EL (cell line): ENCODE measurements at places on chromosomes 16 and 17.

DNA sequence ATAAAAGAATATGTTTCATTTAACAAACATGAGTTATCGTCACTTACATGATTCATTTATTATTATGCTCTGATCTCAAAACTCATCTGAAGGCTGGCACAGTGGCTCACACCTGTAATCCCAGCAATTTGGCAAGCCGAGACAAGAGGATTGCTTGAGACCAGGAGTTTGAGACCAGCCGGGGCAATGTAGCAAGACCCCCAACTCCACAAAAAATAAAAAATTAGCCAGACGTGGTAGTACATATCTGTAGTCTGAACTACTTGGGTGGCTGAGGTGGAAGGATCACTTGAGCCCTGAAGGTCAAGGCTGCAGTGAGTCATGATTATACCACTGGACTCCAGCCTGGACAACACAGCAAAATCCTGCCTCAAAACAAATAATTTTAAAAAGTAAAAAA, 16.0 kb downstream of the APPBP2 start:
- peak; percentile 15 for DNase-seq

DNA sequence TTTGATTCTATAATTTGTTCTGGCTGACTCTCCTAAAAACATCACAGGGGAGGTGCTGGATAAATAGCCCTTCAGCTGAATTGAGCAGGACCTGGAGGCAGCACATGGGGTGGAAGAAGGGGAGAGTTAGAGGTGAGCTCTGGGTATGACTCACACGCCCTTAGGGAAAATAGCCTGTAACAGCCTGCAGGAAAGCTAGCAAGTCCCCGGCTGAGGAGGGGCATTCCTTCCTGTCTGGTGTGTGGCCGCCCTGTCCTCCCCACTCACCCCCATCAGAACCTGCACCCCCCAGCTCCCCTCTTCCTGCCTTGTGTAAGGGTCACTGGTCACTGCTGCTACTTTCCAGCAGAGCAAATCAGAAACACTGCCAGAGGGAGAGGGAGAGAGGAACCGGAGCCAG, 187.4 kb downstream of the C16orf95 start:
- peak; percentile 80 for DNase-seq

GRCh38 chr17:43829738-43830137, 3.2 kb downstream of the MPP3 start:
- no peak for DNase-seq

DNA sequence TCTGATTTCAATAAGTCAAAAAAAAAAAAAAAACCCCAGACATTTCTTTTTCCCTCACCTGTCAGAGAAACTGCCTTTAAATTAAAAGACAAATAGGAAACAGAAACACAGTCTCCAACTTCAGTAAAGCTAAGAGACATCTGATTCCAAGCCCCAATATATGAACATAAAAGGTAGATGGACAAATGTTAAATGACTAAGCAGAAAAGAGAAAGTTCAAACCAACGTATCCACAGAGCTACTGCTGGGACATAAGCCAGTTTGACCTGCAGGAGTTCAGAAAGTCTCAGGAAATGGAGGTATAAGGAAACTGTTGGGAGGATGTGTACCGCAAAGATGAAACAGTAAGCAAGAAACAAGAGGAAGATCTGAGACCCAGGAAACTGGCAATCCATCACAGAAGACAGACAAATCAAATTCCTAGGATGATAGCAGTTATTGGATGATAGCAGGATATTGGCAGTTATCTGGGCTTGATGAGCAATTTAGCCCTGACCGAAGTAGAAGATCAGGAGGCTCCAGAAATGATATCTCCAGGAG, 135.0 kb downstream of the BRIP1 start:
- no peak for DNase-seq

DNA sequence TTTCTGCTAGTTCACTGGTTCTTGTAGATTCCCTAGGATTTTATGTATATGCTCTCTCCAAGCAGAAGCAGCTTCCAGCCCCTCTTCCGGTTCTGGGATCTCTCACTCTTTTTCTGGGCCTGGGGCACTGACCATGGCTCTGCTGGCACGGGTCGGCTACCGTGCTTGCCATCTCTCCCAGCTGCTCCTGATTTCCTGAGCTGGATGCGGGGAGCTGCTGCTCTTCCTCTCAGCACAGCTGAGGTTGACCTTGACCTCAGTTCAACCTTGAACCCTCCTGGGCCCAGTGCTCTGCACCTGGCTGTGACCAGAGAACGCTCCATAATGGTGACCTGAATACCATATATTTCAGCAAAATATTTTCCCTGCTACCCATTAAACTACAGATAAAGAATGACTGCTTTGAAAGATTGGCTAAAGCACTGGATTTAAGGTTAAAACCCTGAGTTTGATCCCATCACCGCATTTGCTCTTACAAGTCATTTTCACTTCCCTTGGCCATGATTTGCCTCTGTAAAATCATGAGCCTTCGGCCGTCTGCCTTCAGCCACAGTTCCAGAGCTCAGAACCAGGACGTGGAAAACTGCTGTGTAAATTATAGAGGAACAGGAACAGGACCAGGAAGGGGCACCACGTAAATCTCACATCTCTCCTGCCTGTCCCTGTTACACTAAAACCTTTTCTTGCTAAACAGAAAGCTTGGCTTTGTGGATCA, 130.8 kb upstream of the CHMP6 start:
- no peak for DNase-seq

- no peak for DNase-seq
Measured at GRCh38 chr16:7849841-7850240, 517.2 kb downstream of the RBFOX1 start.

GRCh38 chr17:51533219-51533618, 272.9 kb downstream of the UTP18 start:
- no peak for DNase-seq
